ENCODE measurements at places on chromosomes 16 and 17.

DNA sequence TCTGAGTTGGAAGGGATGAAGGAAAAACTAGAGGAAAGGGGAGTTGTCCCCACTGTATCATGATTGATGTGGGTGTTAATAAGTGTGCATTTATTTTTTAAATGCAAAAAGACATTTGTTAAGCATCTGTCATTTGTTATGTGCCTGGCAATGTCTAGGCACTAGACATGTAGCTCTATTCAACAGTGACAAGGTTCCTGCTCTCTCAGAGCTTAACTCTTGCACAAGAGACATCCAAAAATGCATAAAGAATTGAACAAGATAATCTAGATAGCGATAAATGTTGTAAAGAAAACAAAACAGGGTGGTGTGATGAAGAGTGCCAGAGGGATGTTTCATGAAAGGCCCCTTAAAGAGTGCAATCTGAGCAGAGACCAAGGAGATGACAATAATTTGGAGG is 148.9 kb downstream of the TOX3 start:
- DNase-seq: no peak

GRCh38 chr17:2061441-2061958 is 6.6 kb downstream of the HIC1 start:
- DNase-seq: no peak

GRCh38 chr17:4174556-4174955 is 31.6 kb downstream of the CYB5D2 start:
- DNase-seq: no peak

GRCh38 chr16:82824408-82824807 is 197.6 kb downstream of the CDH13 start:
- DNase-seq: no peak

- no peak for DNase-seq
Observed at GRCh38 chr17:37701496-37701898, 43.4 kb downstream of the HNF1B start.

DNA sequence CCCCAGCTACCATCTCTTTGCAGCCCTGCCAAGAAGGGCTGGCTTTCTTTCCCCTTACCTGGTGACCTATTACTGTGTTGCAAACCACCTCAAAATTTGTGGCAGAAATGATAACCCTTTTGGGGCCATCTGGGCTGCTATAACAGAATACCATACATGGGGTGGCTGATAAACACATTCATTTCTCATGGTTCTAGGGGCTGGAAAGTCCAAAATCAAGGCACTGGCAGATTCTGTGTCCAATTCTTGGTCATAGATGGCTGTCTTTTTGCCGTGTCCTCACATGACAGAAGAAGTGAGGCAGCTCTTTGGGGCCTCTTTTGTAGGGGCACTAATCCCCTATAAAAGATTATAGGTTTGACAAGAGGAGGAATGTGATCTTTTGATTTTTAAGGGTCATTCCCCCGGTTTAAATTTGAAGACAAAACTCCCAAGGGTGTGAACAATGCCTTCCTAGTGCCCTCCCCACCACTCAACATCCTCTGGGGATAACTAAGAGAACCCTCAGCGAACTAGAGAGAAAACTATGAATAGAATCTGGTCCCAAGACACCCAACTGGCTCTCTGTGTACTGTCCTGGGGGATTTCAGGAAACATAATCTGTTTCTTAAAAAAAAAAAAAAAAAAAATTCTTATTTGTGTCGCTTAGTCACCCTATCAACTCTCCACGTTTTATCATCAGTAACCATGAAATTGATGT is 1.7 kb upstream of the METTL22 start:
- DNase-seq: no peak

DNA sequence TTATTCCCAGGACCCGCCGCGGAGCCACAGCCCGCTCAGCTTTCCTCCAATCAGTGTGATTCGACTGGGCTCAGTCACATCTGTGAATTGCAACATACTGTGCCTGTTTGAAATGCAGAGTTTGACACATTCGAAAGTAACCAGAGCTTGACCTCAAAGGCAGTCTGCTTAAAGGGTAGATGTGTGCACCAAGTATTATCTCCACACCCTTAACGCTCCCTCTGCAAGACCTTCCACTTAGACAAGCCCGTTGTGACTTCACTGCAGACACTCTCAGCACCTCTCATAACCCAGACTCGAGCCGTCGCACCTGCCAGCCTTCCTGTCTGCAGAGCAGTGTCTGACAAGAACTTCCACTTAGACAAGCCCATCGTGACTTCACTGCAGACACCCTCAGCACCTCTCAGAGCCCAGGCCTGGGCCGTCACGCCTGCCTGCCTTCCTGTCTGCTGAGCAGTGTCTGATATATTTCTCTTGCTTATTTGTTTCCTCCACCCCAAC is 3.7 kb downstream of the KLHDC4 start:
- peak; percentile 71 for DNase-seq

- DNase-seq: peak; percentile 33
Observed at GRCh38 chr16:720447-720989, 428 bp upstream of the ANTKMT start.

DNA sequence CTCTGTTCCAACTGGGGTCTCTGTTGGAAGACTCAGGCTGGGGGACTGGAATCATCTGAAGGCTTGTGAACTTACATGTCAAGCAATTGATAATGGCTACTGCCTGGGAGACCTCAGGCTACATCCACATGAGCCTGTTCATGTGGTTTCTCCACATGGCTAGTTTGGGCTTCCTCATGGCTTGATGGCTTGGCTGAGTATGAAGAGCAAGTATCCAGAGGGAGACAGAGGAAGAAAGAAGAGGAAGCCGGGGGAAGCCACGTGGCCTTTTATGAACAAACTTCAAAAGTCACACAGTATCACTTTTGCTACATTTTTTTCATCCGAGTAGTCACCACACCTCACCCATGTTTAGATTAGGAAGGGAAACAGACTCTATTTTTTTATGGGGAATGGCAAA is 158.9 kb downstream of the TRIM37 start:
- DNase-seq: no peak

- peak; percentile 55 for DNase-seq
Observed at GRCh38 chr17:83096401-83097224, 17.2 kb downstream of the METRNL start.

DNA sequence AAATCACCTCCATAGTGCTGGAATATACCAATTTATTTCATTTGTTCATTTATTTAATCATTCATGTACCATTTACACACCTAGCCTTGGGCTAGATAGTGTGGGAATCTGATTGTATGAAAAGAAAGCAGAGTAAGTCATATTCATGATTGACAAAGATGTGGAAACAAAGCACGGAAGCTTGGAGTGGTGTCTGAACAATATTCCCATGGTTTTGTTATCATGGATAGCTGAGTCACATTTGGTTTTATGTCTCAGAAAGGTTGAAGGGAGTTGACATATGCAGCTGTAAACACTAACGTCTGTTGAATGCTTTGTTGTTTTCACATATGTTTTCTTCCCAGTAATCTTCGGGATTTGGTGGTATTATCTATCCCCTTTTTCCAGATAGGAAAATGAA is 76.6 kb downstream of the MAP2K4 start:
- DNase-seq: no peak

- DNase-seq: no peak
Observed at GRCh38 chr16:49550140-49550539, 176.5 kb downstream of the C16orf78 start.

DNA sequence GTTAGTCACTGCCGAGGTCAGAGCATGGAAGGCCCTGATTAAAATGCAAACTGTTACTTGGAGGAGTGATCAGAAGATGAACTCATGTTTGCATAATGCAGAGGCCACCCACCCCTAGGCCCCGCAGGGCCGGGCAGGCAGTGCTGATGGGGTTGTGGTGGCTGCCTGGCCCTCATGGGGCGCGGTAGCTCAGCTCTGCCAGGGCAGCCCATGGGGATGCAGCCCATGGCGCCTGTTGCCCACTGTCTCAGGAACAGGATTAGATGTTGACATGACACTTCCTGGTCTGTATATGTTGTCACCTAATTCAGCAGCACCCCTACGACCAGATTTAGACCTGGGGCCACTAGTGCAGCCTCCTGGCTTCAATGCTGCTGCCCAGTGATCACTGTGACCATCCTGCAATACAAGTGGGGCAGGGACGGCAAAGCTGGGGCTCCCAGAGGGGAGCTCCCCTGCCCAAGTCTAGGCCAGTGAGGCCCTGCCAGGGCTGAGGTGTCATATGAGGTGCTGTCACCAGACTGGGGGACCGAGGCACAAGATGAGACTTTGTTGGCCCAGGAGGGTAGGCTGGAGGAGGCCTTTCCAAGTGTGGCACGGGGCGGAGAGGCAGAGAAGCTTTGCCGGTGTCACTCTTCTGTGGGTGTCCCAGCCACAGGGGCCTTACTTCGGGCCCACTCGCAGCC is 49.1 kb downstream of the RAI1 start:
- no peak for DNase-seq

GRCh38 chr16:15594711-15595320 is 48.1 kb downstream of the MARF1 start:
- peak; percentile 59 for DNase-seq

DNA sequence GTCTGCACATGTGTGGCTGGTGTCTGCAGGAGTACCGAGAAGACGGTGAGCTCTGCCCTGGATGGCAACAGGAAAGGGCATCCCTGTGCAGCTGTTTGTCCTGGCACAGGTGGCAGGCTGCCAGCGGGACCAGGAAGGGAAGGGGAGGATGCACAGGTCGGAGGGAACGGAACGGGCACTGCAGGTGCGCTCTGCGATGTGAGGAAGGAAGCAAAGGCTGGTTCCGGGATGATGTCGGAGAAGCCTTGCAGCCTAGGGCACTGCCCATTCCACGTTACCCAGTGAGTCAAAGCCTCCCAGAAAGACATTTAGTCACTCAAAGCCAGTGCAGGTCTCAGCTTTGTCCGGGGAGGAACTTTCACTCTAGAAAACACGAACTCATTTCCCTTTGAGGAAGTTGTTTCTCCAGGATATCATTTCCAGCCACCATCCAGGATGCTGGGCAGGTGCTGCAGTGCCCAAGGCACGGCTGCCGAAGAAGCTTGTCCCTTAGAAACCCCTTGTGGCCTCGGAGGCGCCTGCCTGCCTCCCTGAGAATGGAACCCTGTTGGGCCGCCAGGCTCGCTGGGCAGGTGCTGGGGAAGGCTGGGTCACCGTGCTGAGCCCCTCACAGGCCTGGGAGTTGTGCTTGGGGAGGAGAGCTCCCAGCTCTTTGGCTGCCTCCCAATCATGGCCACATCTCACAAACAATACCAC is 4.5 kb upstream of the TMEM235 start:
- no peak for DNase-seq

DNA sequence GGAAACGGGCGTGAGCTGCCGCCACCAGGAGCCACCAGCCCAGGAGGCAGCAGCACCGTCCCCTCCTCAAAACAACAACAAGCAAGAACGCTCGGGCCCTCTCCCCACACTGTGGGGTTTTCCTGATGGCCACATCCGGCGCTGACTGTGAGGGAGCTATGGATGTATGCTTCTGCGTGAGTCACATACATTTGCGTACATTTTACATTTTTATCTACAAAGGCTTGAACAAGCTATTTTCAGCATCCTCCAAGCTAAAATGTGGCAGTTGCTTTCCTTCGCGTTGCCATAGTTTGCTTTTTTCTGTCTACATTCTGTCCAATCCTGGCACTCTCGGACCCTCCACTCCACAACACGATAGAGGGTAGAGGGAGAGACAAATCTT is 2.0 kb upstream of the ABR start:
- DNase-seq: no peak
